ENCODE measurements at places on chromosomes 3 and 15. TPM values are rescaled to one million over a fixed set of nuclear protein-coding genes. Genes with fewer than 3 reads are reported as not detected.

The CYP1A1 gene
- 0.38 TPM for total RNA-seq

The ONECUT1 gene
- not detected for total RNA-seq

The ANKUB1 gene
- 3.1 TPM for total RNA-seq

The HRH1 gene
- 6.4 TPM for total RNA-seq

The PPP1R14D gene
- total RNA-seq = 0.53 TPM

The ZNF662 gene
- 7.3 TPM for total RNA-seq

The IGDCC3 gene
- total RNA-seq = not detected

The DISP2 gene
- total RNA-seq = 4.3 TPM

The UPK1B gene
- not detected for total RNA-seq
